ENCODE measurements at places on chromosomes 1 and 21.

DNA sequence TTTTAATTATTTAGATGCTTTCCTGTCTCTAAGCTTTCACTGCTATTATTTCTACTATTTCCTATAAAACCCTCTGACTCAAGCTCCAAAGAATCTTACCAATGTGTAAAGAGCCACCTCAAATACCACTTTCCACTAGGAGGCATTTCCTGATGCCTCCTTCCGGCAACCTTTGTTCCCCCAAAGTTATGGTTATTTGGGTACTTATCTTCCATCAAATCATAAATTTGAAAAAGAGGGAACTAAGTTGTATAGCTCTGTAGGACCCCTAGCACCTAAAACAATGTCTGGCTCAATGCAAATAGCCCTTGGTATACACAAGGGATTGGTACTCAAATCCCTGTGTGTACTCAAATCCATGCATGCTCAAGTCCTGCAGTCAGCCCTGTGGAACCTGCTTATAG, 79.6 kb downstream of the NME7 start:
- no peak for DNase-seq

DNA sequence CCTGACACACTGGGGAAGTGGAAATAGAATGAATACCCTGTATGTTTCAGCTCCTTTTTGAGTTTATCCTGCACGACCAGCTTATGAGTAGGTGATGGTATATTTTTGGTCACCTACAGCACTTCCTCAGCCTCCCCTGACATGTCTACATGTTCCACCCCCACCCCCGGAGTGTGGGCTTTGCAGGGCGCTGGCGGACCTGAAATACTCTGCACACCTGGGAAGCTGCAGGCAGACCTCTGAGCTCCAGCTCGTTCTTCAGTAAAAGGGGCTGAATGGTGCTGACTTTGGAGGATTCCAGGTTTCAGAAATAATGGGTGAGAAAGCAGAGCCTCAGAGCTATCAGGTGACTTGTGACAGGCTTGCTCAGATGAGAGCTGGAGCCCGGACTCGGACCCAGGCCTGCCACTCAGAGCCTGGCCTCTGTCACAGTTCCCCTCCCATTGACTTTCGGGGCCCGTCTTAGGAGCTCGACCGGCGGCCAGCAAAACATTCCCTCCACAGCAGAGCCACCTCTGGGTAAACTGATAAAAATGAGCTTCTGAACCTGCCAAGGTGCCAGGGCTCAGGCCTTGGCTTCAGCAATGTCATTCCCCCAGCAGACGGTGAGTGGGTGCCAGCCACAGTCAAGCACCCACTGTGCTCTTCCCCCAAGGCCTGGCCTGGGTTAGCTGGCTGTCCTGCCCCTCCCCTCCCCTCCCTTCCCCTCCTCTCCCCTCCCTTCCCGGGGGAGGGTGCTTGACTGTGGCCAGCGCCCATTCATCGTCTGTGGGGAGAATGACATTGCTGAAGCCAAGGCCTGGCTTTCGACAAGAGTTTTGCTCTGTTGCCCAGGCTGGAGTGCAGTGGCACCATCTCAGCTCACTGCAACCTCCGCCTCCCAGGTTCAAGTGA, 30.1 kb downstream of the DOP1B start:
- peak; percentile 49 for DNase-seq

GRCh38 chr1:193070942-193071341, 11.5 kb downstream of the RO60 start:
- DNase-seq = peak; percentile 23

DNA sequence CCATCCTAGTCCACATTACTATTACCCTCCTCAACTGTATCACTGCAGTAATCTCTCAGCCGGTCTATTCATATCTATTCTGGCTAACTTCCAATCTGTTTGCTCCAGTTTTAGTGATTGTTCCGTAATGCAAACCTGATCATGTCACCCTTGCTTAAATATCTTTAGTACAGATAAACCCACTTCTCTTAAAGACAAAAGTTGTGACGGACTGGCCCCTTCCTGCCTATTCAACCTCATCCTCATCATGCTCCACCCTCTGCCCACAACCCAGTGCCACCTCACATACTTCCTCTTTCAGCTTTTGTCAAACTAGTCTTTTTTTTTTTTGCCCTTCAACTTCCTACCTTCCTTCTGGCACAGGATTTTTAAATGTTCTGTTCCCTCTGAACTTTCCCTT, 2.8 kb upstream of the C1orf162 start:
- DNase-seq = peak; percentile 96

GRCh38 chr1:60895701-60896100, 186.7 kb upstream of the NFIA start:
- no peak for DNase-seq

DNA sequence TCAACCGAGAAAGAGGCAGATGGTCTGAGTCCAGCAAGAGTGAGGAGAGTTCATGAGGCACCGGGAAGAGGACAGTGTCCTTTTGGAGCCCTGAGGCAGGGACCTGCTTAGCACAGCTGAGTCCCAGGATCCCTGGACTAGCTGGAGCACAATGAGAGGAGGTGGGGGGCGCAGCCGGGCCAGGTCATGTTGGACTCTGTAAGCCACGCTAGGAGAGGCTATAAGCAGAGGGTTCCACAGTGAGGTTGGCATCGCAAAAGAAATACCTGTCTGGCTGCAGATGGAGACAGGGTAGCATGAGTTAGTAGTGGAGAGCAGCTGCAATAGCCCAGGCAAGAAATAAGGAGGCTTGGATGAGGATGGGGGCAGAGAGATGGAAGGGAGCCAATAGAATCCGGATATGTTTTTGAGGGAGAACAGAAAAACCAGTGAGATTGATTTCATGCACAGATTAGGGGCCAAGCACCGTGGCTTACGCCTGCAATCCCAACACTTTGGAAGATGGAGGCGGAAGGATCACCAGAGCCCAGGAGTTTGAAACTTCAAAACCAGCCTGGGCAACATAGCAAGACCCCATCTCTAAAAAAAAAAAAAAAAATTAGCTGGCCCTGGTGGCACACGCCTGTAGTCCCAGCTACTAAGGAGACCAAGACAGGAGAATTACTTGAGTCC, 98.2 kb downstream of the DHRS3 start:
- DNase-seq = no peak

DNA sequence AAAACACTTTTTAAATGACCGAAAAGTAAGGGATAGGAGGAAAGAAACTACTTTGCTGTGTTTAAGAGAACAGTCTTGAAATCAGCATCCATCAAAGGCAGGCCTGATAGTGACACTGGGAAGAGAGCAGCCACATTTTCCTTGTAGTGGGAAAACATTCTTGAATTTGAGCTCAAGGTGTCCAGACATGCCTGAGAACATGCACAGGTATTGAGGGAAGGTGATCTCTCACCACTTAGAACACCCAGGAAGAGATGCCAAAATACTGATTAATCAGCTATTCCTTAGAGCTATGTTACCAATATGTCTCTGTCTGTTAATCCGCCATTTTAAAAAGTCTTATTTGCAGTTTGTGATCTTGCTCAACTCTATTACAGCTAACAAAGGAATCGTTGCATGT, 25.9 kb downstream of the IL12RB2 start:
- no peak for DNase-seq

DNA sequence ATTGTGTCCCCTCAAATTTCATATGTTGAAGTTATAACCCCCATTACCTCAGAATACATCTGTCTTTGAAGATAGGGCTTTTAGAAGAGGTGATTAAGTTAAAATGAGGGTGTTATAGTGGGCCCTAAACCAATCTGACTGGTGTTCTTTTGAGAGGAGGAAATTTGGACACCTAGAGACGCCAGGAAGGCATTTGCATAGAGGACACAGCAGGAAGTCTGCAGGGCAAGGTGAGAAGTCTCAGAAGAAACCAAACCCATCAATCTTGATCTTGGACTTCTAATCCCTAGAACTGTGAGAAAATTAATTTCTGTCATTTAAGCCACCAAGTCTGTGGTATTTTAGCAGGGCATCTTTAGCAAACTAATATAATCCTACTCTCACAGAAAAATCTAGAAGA, 13.0 kb downstream of the GOLPH3L start:
- DNase-seq = no peak

- DNase-seq = no peak
Observed at GRCh38 chr1:228213917-228214808, 6.3 kb downstream of the OBSCN start.

- DNase-seq = peak; percentile 28
Observed at GRCh38 chr1:39671793-39672550, at the start of gene NT5C1A. NT5C1A (minus strand) TSS chr1:39672107; CDS start chr1:39672038, 69 bp downstream.

GRCh38 chr21:33949516-33950430, 34.2 kb upstream of the ATP5PO start:
- DNase-seq = peak; percentile 25

All from hematopoietic multipotent progenitor cell treated with erythropoietin and hydrocortisone succinate and interleukin-3 and kit ligand, for 4 days (in vitro differentiated cells).